Stomach (tissue), 19 donors: ENCODE measurements at places on chromosomes 11 and 22.

DNA sequence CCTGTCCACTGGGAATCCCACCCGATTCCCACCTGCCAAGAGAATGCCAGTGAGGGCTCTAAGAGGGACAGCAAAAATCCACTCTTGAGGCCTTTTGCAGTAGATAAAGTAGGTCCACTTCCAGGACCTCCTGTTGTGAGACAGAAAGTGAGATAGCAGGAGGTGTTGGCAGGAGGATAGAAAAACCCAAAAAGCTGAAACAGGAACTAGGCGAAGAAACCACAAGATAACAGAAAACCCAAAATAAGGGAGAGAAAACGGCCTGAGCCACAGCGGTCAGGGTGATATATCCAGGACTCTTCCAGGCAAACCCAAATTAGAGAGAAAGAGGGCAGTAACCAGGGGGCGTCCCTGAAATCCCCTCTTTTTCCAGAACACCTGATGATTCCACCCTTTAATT is 79.7 kb upstream of the LINC01488 start:
- H3K27ac ChIP-seq: no peak overlapping the region
- no peaks in the 10 kb centered on the region for H3K36me3 ChIP-seq

- H3K36me3 ChIP-seq: no peaks in the 10 kb centered on the region
- H3K27me3 ChIP-seq: no peaks in the 10 kb centered on the region
- H3K4me1 ChIP-seq: no peaks in the 10 kb centered on the region
- DNase-seq: no peak
Measured at GRCh38 chr11:110795112-110795624, 82.9 kb upstream of the ARHGAP20 start.

DNA sequence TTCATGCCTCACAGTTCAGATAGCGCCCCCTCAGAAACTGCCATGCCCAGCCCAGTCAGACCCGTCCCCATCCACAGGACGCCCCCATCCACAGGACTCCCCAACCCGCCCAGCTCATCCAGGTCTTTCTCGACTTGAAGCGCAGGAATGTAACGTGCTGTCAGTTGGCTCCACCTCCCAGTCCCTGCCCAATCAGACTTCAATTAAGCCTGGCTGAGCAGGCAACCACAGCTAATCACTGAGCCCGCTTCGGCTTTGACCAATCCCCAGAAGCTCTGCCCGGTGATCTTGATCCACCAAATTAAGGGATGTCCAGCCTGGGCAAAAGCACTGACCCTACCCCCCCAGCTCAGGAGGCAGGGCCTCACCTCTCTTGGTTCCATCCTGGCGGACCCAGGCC is 10.5 kb upstream of the MFNG start:
- no peak overlapping the region for H3K27ac ChIP-seq
- H3K4me1 ChIP-seq: peaks cover 35% of the 10 kb centered on the region
- no peaks in the 10 kb centered on the region for H3K27me3 ChIP-seq
- DNase-seq: no peak
- H3K36me3 ChIP-seq: peaks cover 42% of the 10 kb centered on the region

DNA sequence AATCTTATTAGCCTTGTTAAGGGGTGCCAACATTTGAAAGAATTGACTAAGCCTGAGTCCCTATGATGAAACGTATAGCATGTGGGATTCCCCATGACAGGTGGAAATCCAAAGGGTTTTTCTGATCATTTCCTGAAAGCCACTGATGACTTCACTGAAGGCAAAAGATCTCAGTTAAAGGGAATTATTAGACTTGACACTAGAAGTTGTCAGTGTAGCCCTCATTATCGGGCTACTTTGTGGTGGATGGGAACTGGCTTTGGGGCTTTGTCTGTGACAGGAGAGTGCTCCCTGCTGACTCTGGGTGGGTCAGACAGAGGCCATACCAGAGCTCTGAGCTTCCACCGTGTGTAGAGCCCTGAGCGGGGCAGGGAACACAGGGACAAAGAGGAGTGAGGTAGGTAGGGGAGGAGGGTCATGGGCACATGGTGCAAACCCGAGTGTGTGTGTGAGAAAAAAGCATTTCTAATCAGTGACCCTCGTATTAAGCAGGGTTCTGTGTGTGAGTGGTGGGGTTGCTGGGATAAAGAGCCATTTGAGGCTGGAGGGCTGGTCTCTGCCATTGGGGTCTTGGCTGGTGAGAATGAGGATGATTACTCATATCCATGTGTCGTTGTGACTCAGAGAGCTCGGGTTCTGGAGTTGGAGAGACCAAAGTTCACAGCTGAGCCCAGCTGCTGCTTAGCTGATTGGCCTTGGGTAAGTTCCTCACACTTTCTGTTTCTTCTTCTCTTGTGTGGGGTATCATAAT is 101.1 kb downstream of the GRIK4 start:
- peaks cover 4% of the 10 kb centered on the region for H3K4me1 ChIP-seq
- H3K27ac ChIP-seq: no peak overlapping the region
- H3K4me3 ChIP-seq: no peak overlapping the region

DNA sequence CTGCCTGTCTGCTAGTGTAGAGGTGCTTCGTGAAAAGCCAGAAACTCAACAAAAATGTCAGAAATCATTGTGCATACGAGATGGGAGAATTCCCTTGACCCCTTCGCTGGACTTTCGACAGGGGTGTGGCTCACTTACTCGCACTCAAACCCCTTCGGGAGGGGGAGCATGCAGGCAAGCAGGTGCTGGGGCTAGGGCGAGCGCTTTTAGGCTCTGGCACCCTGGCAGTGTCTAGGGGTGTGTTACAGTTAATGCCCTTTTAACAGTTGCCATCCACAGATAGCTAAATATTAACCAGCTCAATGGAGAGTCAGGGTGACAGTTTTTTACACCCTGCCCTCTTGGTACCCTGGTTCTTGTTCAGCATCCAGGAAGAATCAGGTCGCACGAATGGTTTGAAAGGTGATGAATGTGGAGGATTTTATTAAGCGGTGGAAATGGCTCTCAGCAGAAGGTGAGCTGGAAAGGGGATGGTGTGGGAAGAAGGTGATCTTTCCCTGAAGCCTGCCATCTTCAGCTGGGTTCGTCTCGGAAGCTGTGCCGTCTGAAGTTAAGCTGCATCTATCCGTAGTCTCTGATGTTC is 59.6 kb upstream of the SHANK2 start:
- H3K27ac ChIP-seq: no peak overlapping the region
- H3K4me1 ChIP-seq: no peaks in the 10 kb centered on the region
- H3K4me3 ChIP-seq: no peak overlapping the region
- no peaks in the 10 kb centered on the region for H3K27me3 ChIP-seq
- no peak for DNase-seq
- no peaks in the 10 kb centered on the region for H3K36me3 ChIP-seq

DNA sequence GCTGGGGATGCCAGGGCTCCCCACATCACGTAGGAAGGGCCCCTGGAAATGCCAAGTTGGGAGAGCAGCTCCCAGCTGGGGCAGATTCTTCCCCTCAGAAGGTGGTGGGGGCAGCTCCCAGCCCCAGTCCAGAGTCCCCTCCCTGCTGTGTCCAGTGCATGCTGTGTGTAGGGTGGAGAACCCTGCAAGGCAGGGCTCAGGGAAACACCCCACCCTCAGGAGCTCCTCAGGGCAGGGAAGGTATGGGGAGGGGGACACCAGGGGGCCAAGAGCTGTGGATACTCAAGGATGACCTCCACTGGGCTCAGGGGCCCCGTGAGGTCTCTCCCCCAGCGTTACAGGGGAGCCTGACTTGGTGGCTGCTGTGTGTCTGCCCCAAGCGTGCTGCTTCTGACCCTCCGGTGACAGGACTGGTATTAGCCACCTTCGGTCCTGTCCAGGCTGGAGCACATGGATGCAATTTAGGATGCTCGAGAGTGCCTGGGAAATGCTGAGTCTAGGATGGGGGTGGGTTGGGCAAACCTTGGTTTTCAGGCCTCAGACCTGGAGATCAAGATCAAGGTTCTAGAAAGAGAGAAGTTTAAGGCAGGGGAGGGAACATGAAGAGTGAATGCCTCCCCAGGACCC is 16.1 kb upstream of the CABP7 start:
- H3K4me3 ChIP-seq: no peak overlapping the region
- H3K4me1 ChIP-seq: peaks cover 36% of the 10 kb centered on the region
- H3K27me3 ChIP-seq: peaks cover 75% of the 10 kb centered on the region
- no peak overlapping the region for H3K27ac ChIP-seq
- DNase-seq: no peak
- H3K36me3 ChIP-seq: no peaks in the 10 kb centered on the region

DNA sequence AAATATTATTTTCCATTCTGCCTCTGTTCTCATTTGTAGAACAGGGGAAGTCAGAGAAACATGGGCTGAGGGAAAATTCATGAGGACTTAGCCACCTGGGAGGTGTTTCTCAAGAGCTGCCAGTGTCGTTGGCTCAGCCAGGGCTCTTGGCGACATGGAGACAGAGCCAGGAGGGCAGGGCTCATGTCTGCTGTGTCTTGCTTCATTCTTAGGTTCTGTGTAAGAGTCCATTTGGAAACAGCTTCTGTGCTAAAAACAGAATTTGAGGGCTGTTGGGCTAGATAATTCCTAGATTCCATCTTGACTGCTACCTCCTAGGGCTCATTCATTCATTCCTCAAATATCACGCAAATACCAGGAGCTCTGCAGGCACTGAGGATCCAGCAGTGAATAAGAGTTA is 15.1 kb upstream of the MRGPRX2 start:
- no peaks in the 10 kb centered on the region for H3K36me3 ChIP-seq
- H3K27me3 ChIP-seq: no peaks in the 10 kb centered on the region
- H3K4me1 ChIP-seq: peaks cover 38% of the 10 kb centered on the region
- no peak overlapping the region for H3K27ac ChIP-seq

- H3K4me1 ChIP-seq: no peaks in the 10 kb centered on the region
- H3K36me3 ChIP-seq: peaks cover 92% of the 10 kb centered on the region
- H3K27me3 ChIP-seq: no peaks in the 10 kb centered on the region
- H3K4me3 ChIP-seq: no peak overlapping the region
Measured at GRCh38 chr11:4125141-4125540, 30.5 kb downstream of the RRM1 start.

DNA sequence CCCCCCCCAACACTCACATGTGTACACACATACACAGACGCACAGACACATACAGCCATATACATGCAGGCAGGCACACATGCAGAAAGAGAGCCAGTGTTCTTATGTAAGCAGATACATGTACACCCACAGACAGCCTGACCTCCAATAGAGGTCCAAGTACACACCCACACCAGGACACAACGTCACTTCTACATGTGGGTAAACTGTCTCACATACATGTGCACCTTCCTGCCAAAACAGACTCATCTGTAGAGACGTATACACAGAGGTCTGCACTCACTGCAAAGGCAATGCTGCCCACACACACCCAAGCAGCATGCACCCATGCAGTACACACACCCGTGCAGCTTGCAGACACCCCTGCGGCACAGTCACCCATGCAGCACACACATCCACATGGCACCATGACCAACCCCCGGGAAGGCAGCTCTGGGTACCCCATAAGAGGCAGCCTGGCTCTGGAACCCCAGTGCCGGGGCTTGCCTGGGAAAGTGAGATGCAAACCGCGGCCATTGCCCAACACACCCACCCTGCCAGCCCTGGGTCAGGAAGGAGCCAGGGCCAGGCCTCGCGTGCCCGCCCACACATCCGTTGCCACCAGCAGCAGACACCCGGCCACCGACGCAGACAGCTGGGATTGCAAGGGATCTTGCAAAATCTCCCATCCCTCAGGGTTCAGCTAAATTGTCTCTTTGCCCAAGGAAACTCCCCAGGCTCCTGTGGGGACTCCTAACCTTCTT is 10.1 kb downstream of the CASTOR1 start:
- no peaks in the 10 kb centered on the region for H3K27me3 ChIP-seq
- no peak overlapping the region for H3K4me3 ChIP-seq
- no peaks in the 10 kb centered on the region for H3K4me1 ChIP-seq
- no peak for DNase-seq

DNA sequence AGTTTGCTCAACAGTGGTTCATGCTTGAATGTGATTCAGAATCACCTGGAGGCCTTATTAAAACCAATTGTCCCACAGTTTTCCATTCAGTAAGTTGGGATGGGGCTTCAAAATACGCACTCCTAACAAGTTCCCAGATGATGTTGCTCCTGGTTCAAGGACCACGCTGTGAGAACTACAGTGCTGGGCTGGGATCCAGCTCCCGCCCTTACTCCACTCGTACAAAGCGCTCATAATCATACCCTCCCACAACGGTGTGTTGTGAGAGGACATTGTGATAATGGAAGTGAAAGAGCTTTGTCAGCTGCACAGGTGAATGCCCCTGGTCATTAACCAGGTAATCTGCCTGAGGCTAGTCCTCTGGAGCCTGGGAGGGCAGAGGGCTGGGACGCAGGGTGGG is 1.3 kb upstream of the CD82 start:
- H3K27me3 ChIP-seq: no peaks in the 10 kb centered on the region
- DNase-seq: peak; percentile 84
- H3K4me1 ChIP-seq: peaks cover 53% of the 10 kb centered on the region
- H3K27ac ChIP-seq: peak overlapping the region; percentile 99

GRCh38 chr11:65084598-65085375 is 765 bp downstream of the ZFPL1 start:
- peak overlapping the region; percentile 95 for H3K27ac ChIP-seq
- peaks cover 32% of the 10 kb centered on the region for H3K4me1 ChIP-seq
- DNase-seq: no peak
- peak overlapping the region; percentile 67 for H3K4me3 ChIP-seq
- H3K36me3 ChIP-seq: peaks cover 22% of the 10 kb centered on the region
- H3K27me3 ChIP-seq: no peaks in the 10 kb centered on the region

GRCh38 chr22:34072585-34072984 is 152.3 kb upstream of the LARGE1 start:
- H3K36me3 ChIP-seq: no peaks in the 10 kb centered on the region
- no peak overlapping the region for H3K4me3 ChIP-seq
- no peaks in the 10 kb centered on the region for H3K4me1 ChIP-seq
- no peak overlapping the region for H3K27ac ChIP-seq
- no peaks in the 10 kb centered on the region for H3K27me3 ChIP-seq

GRCh38 chr11:76288166-76288980 is 82.1 kb upstream of the WNT11 start:
- H3K27me3 ChIP-seq: no peaks in the 10 kb centered on the region
- H3K27ac ChIP-seq: no peak overlapping the region
- peak; percentile 28 for DNase-seq
- no peaks in the 10 kb centered on the region for H3K36me3 ChIP-seq

- no peaks in the 10 kb centered on the region for H3K36me3 ChIP-seq
- DNase-seq: no peak
- H3K27me3 ChIP-seq: peaks cover 8% of the 10 kb centered on the region
- no peak overlapping the region for H3K27ac ChIP-seq
- H3K4me1 ChIP-seq: peaks cover 18% of the 10 kb centered on the region
Measured at GRCh38 chr11:11414996-11415395, 61.9 kb upstream of the CSNK2A3 start.

GRCh38 chr11:34587282-34587677 is 33.6 kb upstream of the EHF start:
- no peak overlapping the region for H3K4me3 ChIP-seq
- H3K27me3 ChIP-seq: no peaks in the 10 kb centered on the region
- DNase-seq: no peak
